ENCODE measurements at places on chromosomes 7 and 10. TPM values are rescaled to one million over a fixed set of nuclear protein-coding genes. Genes with fewer than 3 reads are reported as not detected.

DNA sequence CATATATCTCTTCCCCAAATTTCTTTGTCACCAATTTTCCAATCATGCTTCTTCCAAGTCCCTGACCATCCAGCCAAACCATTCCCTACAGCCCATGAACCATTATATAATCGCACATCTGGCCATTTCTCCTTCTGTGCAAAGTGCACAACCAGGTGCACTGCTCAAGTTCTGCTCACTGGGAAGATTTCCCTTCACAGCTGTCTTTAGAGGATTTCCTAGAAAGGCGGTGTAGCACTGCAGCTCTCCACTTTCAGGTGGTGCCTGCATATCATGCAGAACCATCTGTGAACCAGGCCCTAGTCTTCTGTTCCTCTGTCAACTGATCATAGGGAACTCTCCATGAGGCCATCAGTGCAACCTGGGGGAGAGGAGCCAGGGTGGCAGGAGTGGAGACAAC is 95.0 kb upstream of the CABCOCO1 start:
- no peak for DNase-seq

DNA sequence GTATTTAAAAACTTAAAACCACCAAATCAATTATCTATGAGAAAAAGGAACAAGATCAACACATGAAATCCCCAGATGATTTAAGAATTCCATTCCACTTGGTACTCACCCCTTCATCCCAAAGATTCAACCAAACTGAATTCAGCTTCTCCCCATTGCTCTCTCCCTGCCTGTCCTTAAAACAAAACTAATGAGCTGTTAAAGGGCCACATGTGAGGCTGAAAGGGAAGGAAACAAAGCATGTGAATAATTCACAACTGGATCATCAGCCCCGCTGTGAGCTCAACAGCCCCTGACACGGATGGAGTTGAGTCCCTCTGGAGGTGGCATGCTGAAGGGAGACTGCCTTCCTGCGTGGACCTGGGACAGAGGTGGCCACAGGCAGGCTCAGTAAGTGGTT is 32.9 kb downstream of the VOPP1 start:
- DNase-seq: no peak

- DNase-seq: no peak
These were observed 11.2 kb downstream of the MKLN1 start for GRCh38 chr7:131338691-131339390.

DNA sequence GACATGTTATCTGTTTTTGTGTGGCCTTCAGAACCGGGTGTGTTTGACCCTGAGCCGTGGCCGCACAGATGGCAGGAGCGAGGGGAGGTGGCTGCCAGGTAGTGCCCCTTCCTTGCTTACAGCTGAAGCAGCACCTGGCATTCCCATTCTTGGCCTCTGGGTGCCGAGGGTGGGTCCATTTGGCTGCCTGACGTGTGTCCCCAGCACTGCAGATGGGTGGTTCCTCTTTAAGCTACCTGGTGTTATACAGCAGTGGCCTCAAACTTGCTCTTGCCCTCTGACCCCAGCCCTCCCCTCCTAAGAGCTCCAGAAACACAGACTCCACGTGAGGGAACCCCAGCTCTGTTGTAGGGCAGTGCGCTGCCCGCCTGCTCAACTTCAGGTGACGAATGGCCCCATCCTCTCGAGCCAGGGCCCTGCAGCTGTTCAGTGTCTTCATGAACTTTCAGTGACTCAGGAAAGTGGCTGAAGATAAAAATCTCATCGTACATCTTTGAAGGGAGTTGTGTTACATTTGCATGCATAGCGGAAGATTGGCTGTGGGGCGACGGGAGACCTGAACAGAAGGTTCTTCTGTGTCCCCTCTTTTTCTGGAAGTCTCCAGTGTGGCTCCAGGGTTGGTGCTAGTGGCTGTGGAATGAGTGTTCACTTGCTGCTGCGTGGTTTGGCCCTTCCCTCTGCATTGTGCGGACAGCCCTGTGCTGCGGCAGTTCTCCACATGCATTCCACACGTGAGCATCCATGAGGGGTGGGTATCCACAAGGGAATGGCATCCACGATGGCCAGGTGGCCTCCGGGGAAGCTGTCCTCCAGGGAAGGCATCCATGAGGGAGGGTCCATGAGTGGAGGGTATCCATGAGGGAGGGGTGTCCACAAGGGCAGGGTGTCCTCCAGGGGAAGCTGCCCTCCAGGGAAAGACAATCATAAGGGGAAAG is 91.6 kb downstream of the INPP5A start:
- DNase-seq: no peak

DNA sequence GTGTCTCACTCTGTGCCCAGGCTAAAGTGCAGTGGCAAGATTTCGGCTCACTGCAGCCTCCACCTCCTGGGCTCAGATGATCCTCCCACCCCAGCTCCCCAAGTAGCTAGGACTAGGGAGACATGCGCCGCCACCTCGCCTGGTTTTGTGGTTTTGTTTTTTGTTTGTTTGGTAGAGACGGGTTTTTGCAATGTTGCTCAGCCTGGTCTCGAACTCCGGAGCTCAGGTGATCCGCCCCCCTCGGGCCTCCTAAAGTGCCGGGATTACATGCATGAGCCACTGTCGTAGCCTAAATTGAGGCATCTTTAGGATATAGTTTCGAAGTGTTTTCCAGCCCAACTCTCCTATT is 781 bp downstream of the ZNF727 start:
- DNase-seq: no peak

GRCh38 chr7:135842446-135843179 is 94.0 kb upstream of the FAM180A start:
- no peak for DNase-seq

- no peak for DNase-seq
These were observed 65.2 kb downstream of the DLG5 start for GRCh38 chr10:77861366-77861765.

- no peak for DNase-seq
These were observed 232.1 kb downstream of the SORCS3 start for GRCh38 chr10:104873161-104873560.

GRCh38 chr10:112526139-112526538 is 79.1 kb downstream of the VTI1A start:
- no peak for DNase-seq

GRCh38 chr10:99913831-99914235 is 95.9 kb downstream of the DNMBP start:
- no peak for DNase-seq

GRCh38 chr7:48175019-48175418 is 3.8 kb downstream of the ABCA13 start:
- DNase-seq: no peak

GRCh38 chr7:121519548-121520521 is 123.7 kb upstream of the FAM3C start:
- no peak for DNase-seq

Gene MCM10
- 2.4 TPM for total RNA-seq

Gene CALHM1
- total RNA-seq: not detected

Gene HTR7
- total RNA-seq: 14.3 TPM

Gene ADCYAP1R1
- total RNA-seq: 34.2 TPM

Gene HOXA5
- total RNA-seq: not detected

Gene MRLN
- total RNA-seq: not detected
